ENCODE measurements at places on chromosomes 7 and 10.

- DNase-seq, result no peak
Measured at GRCh38 chr7:129729511-129729910, 118.0 kb downstream of the NRF1 start.

DNA sequence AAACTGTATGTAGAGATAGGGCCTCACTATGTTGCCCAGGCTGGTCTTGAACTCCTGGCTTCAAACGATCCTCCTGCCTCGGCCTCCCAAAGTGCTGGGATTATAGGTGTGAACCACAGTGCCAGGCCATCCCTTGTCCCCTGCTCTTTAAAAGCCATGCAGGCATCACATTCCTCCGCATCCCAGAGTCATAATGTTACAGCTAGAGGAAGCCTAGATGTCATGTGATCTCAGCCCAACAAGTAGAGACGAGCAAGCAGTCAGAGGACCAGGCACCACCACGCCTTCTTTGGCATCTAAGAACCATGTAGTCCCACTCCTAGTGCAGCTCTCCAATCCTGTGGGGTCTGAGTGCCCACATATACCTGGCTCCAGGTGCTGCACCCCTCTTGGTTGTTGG lies 13.1 kb downstream of the PODXL start:
- DNase-seq, result no peak

DNA sequence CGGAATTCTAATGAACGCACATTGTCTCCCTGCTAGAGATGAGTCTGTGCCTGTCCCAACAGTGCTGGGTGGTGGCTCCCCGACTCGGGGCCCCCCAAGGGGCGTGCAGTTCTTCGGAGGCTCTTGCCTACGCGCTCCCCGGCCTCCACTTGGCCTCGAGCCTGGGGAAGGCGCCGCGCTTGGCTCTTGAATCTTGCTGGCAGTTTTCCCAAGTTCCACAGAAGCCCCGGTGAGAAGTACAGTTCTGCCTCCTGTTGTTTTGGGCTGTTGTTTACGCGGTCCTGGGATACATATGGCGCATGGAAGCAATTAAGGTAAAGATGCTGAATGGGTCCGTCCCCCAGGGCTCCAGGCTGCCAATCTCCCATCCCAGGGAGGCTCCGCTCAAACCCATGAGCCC lies 32.6 kb upstream of the UNCX start:
- no peak for DNase-seq

DNA sequence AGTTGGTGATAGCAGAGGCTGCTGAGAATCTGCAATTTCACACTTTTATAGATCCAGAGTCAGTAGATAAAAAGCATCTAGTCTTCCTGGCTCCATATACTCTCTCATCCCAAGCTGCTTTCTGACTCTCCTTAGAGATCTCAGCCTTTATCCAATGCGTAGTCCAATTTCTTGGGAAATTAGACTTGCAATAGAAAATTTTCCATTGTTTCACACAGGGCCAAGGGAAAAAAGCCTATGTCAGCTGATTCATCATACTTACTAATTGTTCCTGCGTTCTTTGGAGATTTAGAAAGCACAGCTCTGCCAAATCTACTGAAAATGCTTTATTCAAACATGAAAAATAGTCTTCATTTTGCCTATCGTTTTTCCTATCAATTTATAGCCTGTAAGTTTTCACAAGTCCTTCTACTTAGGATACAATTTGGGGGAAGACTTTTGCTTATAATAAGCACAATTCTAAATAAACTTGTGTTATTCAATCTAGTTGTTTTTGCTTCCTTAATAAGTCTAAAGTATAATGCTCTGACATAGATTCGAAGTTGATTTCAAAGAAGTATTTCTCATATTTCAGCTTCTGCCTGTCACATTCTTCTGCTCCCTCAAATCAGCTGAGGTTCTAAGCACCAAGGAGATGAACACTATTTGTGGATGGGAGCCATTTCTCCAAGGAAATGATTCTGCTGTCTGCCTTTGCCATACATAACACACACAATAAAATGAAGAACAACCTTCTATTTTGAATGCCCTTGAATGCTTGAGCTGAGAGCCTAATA lies 165.4 kb downstream of the ADAM12 start:
- no peak for DNase-seq

DNA sequence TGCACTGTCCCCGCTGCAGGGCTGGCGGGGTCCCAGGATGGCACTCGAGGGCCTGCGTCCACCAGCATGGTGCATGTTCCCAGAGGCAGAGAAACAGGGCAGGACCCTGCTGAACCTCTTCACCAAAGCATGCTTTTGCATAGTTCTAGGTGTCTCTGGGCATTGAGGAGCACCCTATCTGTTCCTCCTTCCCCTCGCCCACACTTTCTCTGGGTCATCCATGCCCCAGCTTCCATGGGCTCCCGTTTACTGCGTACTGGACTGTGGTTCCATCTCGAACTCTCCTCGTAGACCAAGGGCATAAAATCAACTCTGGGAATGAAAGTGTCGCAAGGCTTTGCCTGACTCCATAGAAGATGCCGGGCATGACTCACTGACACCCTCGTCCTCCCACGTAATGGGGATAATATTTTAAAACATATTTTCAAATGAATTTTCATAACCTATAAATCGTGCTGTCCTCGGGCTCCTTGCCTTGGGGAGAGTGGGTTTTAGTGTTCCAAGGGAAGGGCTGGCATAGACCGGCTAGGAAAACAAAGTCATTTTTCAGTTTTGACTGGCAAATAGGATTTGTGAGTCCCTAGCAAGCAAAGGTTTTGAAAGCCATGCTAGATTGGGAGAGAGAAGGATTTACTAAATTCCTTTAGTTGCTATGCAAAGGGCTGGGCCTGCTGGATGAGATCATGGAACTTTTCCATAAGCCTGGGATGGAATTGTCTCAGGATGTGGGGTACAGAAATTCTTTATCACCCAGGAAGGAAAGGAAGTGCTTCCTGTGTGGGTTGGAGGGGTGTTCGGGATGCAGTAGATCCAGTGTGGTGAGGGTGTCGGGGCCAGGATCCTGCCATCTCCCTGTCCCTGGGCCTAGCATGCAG lies 498.7 kb upstream of the MKI67 start:
- no peak for DNase-seq
